ENCODE measurements at places on chromosomes 1 and 21.

DNA sequence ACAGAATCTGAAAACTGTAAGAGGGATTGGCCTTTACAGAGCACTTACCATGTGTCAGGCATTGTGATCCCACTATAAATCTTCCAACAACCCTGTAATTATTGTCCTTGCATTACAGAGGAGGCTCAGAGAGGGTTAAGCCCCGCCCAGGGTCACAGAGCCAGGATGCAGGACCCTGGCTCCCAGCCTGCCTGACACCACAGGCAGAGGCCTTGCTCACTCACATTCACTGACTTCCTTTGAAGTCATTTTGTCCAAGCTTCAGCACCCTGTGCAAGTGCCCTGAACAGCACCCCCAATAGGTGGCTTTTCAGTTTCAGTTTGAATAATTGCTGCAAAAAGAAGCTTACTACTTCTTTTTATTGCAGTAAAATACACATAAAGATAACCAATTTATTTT is 256.8 kb upstream of the NFIA start:
- no peak for DNase-seq

GRCh38 chr1:209895709-209896108 is 42.3 kb upstream of the SYT14 start:
- DNase-seq = no peak

DNA sequence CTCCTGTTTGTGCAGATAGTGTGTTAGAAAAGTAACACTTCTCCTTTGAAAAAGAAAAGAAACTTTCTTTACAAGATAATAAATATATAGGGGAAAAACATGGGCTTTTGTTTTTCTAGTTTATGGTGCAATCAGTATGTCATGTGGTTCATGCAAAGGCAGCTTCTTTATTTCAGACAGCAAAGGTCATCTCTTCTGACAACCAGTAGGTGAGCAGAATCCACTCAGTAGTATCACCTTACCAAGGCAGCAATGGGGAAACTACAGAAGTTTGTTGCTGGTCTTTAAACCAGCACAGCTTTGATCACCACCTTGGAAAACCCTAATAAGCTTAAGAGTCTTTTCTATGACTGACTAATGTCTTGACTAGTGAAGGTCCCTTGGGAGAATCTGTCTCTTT is 13.0 kb upstream of the SAMSN1 start:
- DNase-seq = no peak

- DNase-seq = no peak
Observed at GRCh38 chr1:8660411-8660828, 157.0 kb downstream of the RERE start.

GRCh38 chr1:220887202-220887519 is 7.9 kb downstream of the HLX start:
- no peak for DNase-seq

DNA sequence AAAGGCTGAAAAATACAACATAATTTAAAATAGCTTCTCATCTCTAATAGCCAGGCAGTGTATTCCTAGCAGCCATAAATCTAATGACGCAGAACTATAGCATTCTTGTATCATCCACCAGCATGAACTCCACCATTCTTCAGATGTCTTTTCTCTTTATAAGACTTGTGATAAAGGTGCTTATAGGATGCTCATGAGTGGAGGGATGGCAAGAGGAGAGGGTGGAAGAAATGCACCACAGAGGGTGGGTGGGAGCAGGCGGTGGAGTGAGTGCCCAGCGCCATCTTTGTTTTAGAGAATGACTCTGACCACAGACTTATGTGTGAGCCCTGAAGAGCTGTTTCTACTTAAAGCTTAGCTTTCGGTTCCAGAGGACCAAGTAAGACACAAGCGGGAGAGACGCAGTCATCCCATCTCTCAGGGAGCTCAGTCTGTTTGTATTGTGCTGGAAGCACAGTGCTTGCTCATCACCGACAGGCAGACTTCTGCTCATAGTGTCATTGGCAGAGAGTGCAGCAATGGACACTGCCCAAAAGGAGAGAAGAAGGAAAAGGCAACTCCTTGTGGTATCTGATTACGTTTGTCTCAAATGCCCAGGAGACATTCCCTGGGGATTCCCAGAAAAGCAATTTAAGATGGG is 65.6 kb downstream of the KCNJ15 start:
- DNase-seq = no peak

DNA sequence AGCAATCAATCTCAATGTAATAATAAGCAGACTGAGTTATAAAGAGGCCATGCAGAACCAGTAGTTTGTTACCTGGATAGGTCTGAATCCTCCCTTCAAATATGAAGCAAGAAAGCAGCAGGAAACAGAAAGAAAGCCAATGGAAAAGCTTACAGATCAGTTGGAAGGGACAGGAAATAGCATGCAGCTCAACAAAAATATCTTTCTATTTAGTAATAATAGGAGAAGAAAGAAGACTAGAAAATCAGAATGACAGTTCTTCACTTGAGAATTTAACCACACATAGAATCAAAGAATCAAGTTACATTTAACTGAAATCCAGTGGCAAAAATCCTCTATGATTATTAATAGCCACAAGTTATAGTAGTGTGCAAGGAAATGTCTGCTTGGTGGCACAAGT is 194.4 kb downstream of the EIF4G3 start:
- no peak for DNase-seq

- DNase-seq = no peak
Observed at GRCh38 chr1:170071378-170071777, 3.1 kb downstream of the KIFAP3 start.

GRCh38 chr1:208855403-208855802 is 611.2 kb upstream of the PLXNA2 start:
- DNase-seq = no peak

DNA sequence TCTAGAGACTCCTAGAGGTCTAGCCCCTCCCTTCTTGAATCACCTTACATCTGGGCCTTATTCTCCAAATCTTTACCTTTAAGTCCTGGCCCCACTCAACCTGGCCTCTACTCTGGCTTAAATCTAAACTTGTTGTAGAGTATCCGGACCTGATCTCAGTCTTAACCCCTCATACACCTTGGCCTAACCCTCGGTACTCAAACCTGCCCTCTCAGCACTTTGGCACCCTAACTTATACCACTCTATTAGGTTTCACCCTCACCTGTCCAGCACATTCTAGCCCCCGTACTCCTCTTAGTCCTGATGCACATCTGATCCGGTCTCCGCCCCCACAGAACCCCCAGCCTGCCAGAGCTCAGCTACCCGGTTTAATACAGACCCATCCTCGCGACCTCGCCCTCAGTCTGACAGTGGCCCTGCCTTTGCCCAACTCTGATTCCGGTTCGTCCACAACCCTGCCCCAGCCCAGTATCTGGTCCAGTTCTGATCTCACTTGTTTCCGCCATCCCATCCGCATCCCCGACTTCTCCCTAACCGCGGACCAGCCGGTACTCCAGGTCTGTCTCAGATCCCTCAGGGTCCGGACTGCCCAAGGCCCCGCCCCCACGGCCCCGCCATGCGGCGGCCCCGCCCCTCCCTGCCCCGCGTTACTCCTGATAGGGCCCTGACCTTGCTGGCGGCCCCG is 1.5 kb downstream of the TRIM62 start:
- no peak for DNase-seq

DNA sequence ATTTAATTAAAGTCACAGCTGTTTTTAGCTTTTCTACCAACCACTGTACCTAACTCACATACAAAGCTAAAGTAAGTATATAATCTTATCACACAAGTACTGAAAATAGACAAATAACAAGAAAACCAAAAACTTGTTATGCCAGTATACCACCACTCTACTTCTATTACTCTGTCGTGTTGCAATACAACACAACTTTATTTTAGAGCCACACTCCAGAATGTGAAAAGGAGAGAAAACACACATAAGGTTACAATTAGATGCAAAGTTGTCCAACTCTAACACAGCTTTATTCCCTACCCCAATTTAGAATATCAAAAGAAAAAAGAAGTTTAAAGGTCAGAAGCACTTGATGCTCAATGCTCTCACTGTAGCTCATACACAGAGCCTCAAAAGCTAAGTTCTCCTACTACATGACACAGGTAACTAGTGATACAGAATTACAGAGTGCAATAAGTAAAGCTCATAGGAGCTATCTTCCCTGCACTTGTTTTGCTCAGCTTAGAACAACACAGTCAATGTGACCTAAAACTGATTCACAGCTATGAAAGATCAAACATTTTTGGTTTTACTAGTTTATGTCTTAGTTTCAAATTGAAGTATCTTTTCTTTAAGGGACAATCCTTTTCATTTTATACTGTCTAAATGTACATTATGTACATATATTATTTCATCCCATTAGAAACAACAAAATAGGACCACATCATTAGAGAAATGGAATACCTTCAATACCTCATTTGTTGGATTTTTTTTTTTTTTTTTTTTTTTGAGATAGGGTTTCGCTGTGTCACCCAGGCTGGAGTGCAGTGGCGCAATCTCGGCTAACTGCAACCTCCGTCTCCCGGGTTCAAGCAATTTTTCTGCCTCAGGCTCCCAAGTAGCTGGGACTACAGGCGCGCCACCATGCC is 29.2 kb downstream of the EYA3 start:
- DNase-seq = no peak

DNA sequence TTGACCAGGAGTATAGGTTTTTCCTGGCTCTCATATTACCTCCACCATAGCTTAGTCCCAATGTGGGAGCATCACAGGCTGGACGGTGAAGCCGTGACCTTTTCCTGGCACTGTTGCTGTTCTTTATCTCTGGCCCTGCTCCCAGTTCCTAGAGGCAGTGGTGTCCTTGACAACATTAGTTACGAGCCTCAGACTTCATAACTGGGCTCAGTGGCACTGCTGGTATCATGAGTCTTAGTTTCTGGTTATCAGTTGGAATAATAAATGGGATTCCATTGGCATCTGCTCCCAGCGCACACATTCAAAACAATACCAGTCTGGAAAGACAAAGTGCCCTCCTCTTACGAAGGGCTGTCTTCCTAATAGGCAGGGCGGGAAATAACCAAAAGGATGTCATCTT is 8.0 kb downstream of the RNPEP start:
- no peak for DNase-seq

DNA sequence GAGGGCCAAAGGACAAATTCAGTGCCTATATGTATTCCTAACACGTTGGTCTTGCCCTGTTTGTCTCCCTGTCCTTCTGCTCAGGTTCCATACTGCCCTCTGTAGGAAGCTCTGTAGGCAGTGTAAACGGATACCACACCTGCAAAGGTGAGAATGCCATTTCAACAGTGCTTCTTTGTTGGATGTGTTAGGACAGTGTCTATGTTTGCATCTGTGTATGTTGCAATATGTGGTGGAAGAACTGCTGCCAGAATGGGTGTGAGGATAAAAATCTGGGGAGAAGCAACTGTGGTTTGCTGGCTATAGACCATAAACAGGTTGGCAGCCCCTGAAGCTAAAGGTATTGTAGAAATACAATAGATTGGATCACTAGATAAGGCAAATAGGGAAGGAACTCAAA is 113.1 kb upstream of the BMP8A start:
- DNase-seq = no peak

DNA sequence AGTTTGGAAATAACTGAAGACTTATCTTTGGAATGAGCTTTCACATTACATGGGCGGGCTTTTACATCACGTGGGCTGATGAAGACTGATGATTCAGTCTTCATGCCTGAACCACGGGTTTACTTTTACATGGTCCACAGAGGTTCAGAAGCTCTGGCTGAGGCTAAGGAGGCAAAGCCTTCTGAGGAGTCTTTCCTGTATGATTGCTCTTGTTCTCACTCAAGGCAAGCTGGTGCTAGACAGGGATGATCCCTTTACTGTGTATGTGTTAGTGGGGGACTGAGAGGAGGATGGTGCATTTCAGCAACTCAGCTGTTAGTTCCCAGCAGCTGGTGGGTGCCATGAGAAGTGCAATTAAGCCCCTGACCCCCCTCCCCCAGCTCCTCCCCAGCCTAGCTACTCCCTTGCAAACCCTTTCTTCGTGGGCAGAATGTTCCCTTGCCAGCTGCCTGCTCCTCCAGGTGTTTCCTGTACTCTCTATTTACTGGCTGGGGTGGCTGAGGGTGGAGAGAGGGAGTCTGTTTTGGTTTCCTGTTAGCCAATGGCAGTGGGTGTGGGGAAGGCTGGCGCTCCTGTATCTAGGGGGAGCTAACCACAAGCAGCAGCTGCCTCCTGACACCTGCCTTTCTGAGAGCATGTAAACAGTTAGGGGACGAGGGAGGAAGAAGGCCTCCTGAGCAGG is 15.4 kb downstream of the BTG2 start:
- peak; percentile 54 for DNase-seq

DNA sequence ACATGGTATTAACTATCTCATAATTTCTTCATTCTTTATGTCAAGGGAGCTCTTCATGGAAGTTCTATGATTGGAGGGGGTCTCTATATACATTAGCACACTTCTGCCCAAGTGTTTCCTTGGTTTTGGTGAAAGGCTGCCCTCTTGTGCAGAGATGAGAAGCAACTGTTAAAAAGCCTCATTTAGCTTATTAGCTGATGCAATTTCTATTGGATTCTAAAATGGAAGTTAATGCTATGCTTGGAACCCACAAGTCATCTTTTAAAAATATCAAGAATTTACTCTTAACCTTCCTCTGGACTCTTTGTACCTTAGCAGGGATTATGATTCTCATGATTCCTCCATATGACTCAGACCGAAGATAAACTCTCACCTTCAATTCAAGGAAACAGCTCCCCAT is 328.9 kb downstream of the PTBP2 start:
- no peak for DNase-seq

DNA sequence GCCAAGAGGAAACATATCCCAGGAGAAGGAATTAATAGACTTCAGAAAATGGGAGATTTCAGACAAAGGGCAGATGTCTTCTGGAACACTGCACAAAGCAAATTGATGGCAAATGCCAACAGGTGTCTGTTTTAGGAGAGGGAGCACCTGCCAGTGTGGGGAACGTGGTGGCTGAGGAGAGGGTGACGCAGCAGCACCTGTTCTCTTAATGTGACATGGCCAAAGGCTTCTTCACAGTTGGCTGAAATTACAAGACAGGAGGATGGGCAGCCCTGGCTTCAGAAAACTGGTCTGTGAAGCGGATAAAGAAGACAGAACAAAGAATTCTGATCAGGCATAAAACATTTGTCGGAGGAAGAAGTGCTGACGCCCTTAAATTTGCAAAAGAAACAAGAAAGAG is 178.7 kb upstream of the RUNX1 start:
- DNase-seq = no peak

GRCh38 chr1:234968451-234968850 is 160.2 kb downstream of the TOMM20 start:
- no peak for DNase-seq

DNA sequence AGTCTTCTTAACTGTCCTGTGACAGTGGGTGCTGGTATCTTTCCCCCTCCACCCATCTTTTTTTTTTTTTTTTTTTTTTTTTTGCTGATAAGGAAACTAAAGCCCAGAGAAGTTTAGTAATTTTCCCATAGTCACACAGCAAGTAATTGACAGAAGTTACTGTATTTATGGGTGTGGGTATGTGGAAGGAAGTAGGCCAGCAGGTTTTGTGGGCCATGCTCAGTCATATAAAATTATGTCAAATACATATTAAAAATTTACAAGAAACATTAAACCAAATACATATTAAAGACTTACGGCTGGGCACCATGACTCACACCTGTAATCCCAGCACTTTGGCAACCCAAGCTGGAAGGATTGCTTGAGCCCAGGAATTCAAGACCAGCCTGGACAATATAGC is 51.5 kb downstream of the KAZN start:
- no peak for DNase-seq

GRCh38 chr1:206687251-206687914 is 2.7 kb downstream of the MAPKAPK2 start:
- no peak for DNase-seq
